Activated CD8-positive, alpha-beta memory T cell treated with anti-CD3 and anti-CD28 coated beads for 48 hours (primary cell): ENCODE measurements at places on chromosomes 5 and 9.

DNA sequence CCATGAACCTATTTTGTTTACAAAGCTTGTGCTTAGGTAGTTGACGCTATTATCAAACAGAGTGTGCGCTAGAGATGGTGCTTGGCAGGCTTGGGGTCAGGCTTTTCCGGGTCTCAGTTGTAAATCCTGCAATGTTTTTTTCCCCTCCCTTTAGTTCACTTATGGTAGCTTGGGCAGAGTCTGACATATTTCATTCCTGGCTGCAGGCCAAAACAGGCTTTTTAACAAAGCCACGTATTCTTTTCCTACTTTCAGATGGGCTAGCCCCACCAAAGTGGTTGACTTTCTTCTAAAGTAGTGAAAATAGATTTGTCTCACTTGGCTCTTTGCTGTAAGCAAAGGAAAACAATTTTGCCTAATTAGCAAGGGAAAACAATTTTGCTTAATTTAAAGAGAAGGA lies 58.0 kb upstream of the FBN2 start:
- no peak for DNase-seq

DNA sequence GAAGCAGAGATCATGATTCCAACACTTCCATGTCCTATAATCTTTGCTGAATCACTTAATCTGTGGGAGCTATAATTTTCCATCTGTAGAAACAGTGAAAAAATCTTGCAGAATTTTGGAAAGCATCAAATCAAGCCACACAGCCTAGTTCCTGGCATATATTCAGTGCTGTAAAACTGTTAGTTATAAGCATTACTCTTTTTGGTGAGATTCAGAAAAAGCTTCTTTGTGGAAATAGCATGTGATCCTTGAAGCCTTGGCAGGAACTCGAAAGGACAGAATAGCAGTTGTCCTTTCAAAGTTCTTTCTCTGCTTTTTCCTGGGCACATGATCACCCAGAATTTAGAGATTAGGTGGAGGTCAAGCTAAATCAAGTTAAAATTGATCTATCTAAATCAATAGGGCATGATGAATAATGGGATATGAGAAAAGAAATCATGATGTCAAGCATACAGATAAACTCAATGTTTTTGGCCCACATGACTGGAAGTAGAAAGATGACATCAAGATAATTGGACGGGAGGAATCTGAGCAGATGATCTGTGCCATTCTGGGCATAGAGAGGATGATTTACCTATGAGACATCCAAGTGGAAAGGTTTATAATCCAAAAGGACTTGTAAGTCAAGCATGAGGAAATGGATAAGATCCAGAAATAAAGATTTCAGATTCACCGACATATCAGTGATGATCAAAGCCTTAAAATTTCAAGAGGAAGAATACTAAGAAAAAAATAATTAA lies 73.1 kb downstream of the TMEM232 start:
- no peak for DNase-seq

DNA sequence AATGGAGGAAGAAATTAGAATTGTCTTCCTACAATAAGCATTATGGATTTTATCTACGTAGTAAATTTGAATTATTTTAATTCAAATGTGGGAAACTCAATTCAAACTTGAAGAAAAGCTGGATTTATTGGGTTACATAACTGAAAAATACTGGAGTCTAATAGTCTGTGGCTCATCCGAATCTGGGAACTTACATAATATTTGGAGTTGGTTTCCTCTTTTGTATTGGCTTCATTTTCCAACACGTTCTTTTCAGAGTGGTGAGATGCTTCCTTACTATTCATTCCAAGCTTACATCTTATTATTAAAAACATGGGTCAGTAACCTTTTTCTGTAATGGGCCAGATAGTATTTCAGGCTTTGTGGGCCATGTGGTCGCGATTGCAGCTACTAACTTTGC lies 164.8 kb downstream of the ARHGAP26 start:
- DNase-seq, result no peak

- no peak for DNase-seq
Measured at GRCh38 chr9:108105885-108106284, 616.3 kb upstream of the KLF4 start.

DNA sequence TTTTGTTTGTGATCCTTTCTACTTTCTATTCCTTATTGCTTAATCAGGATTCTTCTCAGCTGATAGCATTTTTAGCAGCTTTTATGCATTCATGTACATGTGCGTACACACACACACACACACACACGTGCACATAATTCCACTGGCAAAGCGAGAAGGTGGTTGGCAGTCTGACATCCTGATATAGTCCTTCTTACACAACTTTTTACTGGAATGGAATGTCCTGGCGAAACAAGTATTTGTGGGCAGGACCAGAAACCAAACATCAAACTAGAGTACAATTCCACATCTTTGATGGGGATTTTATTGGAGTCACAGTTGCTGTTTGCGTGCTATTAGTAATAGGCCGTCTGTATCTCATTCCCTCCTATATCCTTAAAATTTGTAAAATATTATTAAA lies 356.5 kb downstream of the CCDC171 start:
- DNase-seq, result no peak

DNA sequence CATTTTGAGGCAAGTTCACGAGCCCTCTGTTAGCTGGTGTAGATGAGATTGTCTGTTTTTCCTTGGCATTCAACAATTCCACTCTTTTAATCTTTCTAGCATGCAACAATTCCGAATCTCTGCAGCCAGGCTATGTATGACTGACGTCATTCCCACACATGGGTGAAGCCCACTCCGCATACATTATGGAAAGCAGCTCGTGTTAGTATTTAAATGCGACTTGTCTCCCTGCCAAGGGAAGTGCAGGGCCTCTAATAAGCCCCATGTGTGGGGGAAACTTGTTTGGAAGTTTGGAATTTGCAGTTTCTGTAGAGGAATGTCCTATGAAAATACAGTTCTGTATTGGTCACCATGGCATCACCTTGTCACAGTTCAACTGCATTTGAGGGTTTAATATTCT lies 146.0 kb upstream of the FBXL7 start:
- no peak for DNase-seq

DNA sequence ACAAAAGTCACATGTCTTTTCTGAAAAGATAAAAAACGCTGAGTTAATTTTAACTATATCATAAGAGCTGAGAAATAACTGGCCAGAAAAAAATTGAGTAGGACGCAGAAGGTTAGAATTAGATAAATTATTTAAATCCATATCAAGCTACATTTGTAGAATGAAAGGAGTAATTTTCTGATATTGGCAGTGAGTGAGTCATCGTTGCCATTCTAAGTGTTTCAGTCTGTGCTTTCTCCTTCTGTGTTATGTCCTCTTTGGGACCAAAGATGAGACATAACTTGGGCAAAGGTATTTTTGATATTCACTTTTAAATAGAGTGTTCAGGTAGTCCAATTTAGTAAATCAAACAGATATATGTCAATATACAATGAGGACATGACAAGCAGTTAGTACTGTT lies 34.4 kb upstream of the KCNN2 start:
- no peak for DNase-seq

DNA sequence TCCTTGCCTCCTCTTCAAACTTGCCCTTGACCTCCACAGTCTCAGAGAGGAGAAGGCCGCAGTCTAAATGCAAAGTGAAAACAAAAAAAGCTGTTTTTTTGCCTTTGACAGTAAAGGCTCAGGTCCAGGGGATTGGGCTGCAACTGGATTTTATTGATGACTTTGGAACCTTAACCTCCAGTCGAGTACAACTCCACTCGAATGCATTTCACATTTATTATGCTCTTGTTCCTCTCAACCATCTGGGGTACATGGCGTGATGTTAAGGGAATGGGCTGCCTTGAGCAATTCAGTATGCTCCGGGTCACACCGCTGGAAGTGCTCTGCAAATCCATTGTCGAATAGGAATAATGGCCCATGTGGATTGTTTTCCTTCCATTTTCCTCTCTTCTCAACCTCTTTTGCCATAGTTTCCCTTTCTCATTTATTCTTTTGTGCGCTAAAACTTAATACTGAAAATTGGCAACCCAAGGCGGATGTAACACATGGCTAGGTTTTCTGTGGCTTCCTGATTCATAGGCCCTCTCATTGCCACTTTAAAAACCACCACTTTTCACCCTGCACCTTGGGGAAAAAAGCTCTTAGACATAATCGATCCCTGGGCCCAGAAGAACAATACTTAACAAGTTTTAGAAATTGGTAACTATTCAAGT lies 34.3 kb downstream of the ITK start:
- DNase-seq, result no peak

DNA sequence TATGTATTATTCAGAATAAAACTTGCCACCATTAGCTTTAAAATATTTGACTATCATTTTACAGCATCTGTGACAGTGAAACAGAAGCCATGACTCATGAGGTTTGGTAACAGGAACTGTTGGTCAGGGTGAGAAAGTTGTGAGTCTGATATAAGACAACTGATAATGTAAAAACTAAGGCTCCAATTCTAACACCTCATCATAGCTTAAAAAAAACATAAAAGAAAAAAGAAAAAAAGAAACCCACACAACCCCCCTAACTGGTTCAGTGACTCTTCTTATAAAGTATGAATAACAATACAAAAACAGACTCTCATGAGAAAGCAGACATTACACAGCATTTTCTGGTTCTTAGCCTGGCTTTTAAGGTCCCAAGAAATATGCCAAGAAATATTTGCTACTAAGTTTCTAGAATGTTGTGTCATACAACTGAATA lies 85.8 kb downstream of the MRPS27 start:
- no peak for DNase-seq

DNA sequence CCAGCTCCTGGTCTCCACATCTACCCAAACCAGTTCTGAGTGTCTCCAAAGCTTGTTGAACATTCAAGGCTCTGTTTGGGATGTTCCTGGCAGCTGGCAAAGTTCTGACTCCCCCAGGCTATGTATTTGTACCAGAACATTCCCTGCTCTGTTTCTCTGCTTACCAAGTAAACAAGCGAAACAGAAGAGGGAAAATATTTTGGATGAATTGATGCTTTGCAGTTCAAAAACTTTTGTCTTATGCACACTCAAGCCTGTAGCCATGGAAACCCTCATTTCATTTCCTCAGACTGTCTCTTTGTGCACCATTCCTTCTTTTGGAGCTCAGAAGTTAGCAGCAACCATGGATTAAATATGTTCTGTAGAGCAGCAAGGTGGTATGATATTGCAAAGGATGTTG lies 145.8 kb downstream of the ACTL7B start:
- no peak for DNase-seq

DNA sequence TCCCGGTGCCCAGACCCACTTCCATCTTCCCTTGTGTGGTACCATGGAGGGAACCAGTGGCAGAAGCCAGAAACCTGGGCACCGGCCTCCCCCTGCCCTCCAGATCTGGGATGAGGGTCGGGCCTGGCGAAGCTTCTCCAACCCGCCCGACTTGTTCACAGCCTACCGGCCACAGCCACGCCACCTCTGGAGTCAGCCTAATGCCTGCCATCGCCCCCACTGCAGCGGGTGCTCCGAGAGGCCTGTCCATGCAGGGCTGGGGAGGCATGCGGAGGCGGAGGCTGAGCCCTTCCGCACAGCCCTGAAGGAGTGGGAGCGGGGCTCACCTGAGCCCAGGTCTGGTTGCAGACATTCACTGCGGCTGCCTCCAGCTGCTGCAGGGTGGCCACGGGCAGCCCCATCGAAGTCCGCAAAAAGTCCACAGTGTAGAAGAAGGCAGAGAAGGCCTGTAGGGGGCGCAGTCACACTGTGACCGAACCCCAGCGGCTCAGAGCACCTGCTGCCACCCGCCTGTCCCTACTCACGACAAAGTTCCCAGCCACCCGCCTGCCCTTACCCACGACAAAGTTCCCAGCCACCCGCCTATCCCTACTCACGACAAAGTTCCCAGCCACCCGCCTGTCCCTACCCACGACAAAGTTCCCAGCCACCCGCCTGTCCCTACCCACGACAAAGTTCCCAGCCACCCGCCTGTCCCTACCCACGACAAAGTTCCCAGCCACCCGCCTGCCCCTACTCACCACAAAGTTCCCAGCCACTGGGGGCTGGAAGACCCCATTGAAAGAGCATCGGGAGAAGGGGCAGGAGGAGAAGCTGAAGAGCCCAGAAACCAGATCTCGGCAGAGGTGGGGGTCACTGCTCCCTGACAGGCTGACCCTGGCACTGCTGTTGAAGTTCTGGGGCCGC lies 3.8 kb upstream of the NPDC1 start:
- DNase-seq, result no peak

DNA sequence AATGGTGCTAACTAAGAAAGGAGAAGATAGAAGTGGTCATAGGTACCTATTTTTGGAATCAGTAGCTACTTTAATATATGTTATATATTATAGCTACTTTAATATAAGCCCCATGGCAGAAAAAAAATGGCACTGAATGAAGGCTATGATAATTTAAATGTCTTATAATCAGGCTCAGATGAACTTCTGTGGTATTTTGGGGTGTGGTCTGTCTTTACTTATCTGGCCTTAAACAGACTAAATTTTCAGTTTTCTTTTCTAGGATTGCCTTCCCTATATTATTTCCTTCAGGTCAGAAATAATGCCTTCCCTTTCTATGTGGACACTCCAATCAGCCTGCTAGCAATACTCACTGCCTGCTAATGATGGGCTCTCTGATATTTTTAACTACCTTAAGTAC lies 292.3 kb downstream of the SLF1 start:
- DNase-seq, result no peak

DNA sequence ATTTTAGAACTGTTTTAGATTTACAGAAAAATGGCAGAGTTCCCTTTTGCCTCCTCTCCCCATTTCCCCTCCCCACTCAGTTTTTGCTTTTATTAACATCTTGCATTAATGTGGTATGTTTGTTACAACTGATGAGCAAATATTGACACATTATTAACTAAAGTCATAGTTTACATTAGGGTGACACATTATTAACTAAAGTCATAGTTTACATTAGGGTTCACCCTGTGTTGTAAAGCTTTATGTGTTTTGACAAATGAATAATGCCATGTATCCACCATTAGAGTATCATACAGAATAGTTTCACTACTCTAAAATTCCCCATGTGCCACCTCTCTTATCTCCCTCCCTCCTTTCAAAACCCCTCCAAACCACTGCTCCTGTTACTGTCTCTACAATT lies 262.5 kb downstream of the NPR3 start:
- DNase-seq, result no peak

GRCh38 chr5:1161833-1162229 lies 39.6 kb upstream of the SLC6A19 start:
- no peak for DNase-seq

DNA sequence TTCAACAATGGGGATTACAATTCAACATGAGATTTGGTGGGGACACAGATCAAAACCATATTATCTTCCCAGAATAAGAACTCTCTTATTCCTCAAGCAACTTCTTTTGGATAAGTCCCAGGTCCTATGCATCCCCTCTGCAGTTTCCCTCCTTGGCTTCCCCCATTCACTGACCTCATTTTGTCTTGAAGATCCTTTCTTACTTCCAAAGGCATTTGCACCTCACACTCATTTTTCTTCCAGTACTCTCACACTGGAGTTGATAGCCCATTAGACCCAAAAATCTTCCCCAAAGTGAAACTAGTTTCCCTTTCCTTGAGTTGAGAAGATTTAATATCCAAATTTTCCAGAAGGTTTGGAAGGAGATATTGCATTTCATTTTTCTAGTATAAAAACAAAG lies 178.0 kb upstream of the DAPK1 start:
- no peak for DNase-seq

GRCh38 chr9:135379540-135380267 lies 99.9 kb upstream of the PPP1R26 start:
- DNase-seq, result no peak

- no peak for DNase-seq
Measured at GRCh38 chr5:173745123-173745522, 128.7 kb upstream of the BOD1 start.
